ENCODE measurements at places on chromosomes 12 and 14.
A peak's percentile ranks its signal among the peaks of the same experiment; 100 is the strongest.

DNA sequence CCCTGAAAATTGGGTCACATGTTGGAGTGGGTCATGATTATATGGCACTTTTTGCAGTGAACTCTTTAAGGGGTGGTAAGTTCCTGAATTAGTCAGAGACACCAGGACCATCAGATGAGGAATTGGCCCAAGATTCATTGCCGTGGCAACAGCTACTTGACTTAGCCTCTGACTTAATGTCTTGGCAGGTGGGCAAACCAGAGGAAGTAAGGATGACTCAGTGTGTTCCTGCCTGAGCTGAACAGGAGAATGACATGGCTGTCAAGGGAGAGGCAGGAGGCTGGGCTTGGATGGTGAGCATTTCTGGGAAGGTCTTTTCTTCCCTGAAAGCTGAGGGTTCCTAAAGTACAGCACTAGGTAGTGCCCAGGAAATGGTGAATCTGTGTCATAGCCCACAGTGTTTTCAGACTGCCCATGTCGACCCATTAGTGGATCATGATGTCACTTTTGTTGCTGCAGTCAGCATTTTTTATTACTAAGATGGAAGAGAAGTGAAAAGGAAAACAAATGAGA, 170.1 kb upstream of the PWP1 start:
- DNase-seq: peak; percentile 85

DNA sequence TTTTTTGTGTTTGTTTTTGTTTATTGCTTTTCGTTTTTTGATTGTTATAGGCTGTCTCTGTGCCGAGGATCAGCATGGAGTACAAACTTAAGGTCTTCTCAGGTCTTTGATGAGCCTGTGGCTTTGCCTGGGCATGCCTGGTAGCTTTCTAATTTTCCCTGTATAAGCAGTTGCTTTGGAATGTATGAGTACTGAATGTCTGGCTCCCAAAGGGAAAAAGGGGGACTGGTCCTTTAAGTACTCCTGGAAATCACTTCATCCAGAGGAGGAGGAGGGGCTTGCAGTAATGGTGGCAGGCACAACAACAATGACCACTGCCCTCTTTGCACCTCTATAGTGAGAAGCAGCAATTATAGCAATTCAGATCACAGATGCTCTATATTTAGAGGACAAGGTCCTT, 67.6 kb upstream of the TTC7B start:
- peak; percentile 6 for DNase-seq

DNA sequence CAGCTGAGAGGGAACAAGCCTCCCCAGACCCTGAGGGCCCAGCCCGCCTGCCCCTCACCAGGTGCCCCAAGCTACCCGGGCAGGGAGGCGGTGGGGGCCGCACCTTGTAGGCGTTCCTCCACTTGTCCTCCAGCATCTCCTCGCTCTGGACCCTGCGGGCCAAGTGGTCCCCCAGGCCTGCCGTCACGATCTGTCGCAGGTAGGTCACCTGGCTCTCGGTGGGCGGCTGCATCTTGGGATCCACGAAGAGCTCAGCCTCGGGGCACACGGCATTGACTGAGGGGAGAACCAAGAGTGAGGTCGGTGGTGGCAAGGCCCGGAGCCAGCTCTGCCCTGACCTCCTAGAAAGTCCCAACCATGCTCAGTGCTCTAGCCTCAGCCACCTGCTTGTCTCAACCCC, 36.6 kb downstream of the DHX37 start:
- no peak for DNase-seq

GRCh38 chr12:112446008-112446725, 27.4 kb downstream of the PTPN11 start:
- no peak for DNase-seq

- no peak for DNase-seq
Measured at GRCh38 chr12:104050436-104050835, 449 bp upstream of the GLT8D2 start.

DNA sequence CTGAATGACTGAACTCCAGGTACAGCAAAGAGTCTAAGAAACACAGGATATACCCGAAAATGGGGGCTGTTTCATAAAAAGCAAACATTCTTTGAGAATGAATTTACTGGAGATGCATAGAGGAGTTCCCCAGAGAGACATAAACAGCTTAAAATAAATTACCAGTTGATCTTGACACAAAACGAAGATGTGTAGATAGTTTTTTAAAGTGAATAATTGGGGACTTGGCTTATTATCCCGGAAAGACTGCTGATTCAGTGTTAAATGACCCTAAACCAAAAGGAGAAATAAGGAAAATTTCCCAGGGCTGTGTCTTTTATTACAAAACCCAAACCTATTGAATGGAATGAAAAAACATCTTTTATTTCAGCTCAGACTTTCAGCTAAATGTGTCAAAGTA, 1052.8 kb upstream of the TMEM132C start:
- DNase-seq: no peak

GRCh38 chr12:18700271-18700670, 37.5 kb downstream of the PLCZ1 start:
- peak; percentile 64 for DNase-seq

- DNase-seq: no peak
Measured at GRCh38 chr12:132053338-132054330, 90.5 kb downstream of the DDX51 start.

GRCh38 chr12:106248846-106249371, 1.1 kb upstream of the CKAP4 start:
- peak; percentile 55 for DNase-seq

DNA sequence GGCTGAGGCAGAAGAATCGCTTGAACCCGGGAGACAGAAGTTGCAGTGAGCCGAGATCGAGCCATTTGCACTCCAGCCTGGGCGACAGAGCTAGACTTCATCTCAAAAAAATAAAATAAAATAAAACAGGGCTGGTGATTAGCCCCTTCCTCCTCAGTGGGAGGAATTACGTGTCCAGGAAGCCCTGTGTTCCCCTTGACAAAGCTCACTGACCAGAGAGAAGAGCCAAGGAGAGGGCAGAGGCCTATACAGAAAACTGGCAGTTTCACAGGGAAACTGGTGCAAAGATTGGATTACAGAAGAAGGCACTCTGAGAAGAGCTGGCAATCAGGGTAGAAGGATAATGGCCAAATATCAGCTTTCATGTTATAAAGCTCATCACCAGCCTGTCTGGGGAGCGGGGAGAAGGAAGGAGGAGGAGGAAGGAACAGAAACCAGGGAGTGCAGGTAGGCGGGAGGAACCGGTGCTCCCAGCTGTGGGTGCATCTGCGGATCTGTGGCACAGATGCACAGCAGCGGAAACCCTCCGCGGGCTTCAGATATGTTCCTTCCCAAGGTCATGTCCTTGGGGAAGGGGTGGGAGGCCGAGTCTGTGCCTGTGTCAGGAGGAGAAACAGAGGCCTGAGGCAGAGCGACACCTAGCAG, 6.7 kb downstream of the RAB15 start:
- no peak for DNase-seq

DNA sequence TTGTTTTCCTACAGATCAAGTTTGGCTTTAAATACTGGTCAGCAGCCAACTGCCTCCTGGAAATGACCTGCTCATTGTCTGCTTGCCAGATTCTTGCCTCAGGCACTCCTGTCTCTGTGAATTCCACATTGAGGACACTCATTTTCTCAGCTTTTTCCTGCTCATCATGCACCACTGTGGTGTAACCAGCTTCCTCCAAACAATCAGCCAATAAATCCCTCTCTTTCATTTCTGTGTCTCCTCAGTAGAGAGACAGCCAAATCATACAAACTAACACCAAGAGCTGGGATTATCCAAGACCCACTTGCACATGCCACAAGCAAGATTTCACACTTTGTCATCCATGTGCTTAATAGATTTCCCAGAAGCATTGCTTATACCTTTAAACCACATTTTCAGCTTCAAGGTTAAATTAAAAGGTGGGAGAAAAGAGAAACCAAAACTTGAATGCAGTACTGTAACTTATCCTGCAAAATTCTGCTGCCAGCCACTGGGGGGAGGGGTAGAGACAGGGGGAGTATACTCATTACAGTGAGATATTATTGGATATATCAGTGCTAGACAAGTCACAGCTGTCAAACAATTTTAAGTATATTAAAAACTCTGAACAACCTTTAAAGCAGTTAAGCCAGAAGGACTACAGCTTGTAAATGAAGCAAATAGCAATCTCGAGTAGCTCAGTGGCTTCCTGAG, 105.0 kb downstream of the PPP2R5E start:
- DNase-seq: peak; percentile 90

DNA sequence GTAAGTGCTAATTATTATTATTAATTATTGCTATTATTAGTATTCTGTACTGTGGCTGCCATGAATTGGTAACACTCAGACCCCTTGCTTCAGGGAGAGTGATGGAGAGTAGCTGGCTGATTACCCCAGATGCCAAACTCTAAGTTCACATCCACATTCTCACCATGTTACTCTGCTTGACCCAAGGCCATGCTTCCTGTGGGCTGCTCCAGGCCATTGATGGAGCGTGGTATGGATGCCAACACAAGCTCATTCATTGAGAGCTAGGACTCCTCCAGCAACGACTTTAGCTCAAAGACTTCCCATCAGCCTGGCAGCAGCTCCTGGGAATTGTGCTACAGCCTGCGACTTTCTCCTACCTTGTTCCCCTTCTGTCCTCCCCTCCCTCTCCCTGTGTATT, 233.4 kb downstream of the MSRB3 start:
- DNase-seq: no peak

- no peak for DNase-seq
Measured at GRCh38 chr12:29818916-29819623, 35.3 kb upstream of the TMTC1 start.

- DNase-seq: no peak
Measured at GRCh38 chr12:92503971-92504593, 198.7 kb upstream of the PLEKHG7 start.

DNA sequence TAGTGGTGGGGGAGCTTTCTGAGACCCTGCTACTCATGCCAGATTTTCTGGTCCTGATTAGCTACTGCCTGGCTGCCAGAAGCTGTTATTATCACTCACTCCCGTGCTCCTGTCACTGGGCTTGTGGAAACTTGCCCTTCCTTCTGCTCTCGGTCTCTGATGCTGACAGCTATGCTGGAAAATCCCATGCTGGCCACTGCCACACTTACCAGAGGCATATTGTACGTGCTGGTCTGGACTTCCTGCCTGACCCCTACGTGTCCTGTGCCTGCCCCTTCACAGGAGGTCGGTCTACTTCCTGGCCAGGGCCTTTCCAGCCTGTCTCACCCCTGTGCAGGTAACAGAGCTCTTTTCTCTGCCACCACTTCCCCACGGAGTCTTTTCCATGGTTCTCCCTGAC, 149.4 kb upstream of the PLEKHG7 start:
- DNase-seq: no peak

GRCh38 chr12:125255935-125256633, 190.8 kb downstream of the AACS start:
- no peak for DNase-seq
